Left renal cortex interstitium (tissue), 4 donors: ENCODE measurements at places on chromosomes 1 and 21.

- no peak for DNase-seq
Observed at GRCh38 chr21:45972716-45973474, 8.7 kb upstream of the COL6A1 start.

DNA sequence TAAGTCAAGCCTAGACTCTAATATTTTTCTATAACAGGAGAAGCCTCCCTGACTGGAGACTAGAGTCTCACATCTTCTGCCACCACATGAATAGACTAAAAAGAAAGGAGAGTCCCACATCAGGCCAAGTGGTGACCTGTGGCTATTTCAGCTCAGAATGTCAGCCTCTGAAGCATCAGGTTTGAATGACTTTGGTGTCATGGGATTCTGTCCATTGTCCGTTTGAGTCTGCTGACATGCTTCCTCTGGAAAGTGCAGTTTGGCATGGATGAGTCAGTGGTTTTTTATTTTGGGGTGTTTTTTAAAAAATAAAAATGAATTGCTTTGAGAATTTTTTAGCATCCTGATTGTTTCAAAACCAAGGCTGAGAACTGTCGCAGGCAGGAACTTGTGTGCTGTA lies 19.5 kb downstream of the DYRK3 start:
- no peak for DNase-seq

- DNase-seq = no peak
Observed at GRCh38 chr1:9466780-9467758, 72.2 kb upstream of the SLC25A33 start.

DNA sequence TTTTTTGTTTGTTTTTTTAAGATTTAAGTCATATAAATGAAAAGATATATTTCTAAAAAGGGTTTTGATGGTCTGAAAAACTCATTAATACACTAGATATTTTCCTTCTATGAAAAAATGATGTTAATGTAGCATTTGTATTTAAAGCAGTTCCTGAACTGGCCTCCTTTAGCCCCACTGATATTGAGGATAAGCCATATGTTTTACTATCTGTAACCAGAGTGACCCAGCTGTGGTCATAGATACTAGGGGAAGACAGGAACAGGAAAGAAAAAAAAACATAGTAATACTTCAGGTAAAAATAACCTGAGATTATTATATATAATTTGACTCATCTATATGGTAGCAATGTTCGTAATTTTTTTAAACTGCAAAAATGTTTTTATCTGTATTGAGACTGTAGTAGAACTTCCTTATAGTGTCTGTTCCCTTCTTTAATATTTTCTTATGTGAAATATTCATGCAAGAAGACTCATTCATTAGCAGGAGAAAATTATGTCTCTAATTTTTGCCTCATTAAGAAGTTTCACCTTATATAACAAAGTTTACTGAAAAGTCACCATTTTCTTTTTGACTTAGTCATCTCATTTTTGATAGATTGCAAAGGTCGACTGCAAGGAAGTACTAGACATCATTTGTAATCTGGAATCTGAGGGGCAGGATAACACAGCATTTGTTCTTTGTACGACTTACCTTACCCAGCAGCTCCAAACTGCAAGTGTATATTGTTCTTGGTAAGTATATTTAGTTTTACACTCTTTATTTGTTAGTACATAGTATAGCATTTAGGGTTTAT lies 25.6 kb upstream of the TMCO2 start:
- no peak for DNase-seq

GRCh38 chr1:111218701-111219556 lies 8.6 kb upstream of the CHI3L2 start:
- DNase-seq = no peak

DNA sequence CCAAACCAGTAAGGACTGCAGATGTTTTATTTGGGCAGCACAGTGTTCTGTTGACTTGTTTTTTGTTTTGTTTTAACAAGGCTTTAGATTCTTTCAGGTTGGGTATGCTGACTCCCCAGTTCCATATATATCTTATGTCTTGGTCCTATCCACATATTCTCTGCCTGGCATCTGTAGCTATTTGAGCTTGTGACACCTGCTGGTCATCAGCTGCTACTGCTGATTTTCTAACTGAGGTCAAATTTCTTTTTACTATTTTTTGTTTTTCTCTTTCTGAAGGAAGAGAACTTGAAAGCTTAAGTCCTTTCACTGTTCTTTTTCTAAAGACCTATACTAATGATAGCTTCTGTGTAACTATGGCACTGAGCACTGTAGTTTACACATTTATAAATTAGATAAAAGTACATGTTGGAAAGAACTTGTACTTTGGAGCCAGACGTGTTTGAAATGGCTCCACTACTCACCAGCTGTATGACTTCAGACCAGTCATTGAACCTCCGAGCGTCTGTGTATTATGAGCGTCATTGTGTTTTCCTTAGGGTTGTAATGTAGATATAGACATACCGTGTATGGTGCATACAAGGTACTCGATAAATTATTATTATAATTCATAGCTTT lies 109.4 kb downstream of the NRDC start:
- peak; percentile 11 for DNase-seq

- DNase-seq = no peak
Observed at GRCh38 chr1:203361945-203362719, 11.2 kb upstream of the FMOD start.

- no peak for DNase-seq
Observed at GRCh38 chr1:151475175-151475574, 15.9 kb upstream of the POGZ start.

- DNase-seq = no peak
Observed at GRCh38 chr1:82337635-82338034, 536.9 kb downstream of the ADGRL2 start.

DNA sequence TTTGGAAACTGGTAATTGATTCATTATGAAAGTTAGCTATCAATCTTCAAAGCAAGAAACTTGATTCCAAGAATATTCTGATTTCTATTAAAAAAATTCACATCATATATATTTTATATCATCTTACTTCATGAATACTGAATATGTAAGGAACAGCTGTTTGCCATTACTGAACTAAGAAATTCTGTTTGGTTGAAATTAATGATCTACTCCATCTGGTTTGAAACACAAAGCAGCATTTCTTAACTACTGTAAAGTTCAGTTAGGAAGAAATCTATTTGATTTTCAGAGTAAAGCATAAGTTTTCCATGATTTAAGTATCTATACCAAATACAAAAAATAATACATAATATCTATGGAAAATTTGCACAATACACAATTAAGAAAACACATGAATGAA lies 66.0 kb upstream of the SCYL3 start:
- DNase-seq = no peak

DNA sequence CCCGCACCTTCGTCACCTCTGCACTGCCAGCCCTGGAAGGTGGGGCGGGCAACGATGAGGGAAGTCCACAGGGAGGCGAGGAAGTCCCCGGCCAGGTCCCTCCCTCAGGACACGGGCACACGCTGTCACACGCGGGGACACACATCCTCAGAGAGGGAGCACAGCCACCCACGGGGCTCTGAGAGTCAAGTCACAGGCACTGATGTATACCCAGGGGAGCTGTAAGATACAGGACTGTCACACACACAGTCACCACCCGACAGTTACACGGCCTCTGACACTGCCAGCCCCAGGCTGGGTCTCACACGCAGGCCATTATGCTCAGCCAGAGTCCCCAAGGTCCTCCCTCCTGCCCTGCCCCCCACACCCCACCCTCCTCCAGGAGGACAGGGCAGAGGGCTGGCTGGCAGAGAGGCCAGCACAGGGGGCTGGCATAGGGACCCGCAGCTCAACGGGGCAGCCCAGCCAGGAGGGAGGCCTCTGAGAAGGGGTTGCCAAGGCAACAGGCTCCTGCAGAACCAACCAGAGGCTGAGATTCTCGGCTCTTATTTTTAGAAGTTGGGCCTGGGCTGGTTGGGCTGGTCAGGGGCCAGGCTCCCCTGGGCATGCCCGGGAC lies 17.7 kb upstream of the ADGRB2 start:
- no peak for DNase-seq

GRCh38 chr1:168420177-168420576 lies 123.6 kb downstream of the XCL2 start:
- no peak for DNase-seq

GRCh38 chr1:222187566-222188332 lies 360.2 kb downstream of the HHIPL2 start:
- no peak for DNase-seq

GRCh38 chr1:91569411-91570119 lies 68.9 kb downstream of the CDC7 start:
- no peak for DNase-seq
